ENCODE measurements at places on chromosomes 4 and X. TPM values are rescaled to one million over a fixed set of nuclear protein-coding genes. Genes with fewer than 3 reads are reported as not detected.

NSG1 gene
- total RNA-seq: 45.8 TPM

FAM53A gene
- 10.5 TPM for total RNA-seq

RTL5 gene
- total RNA-seq: 36.1 TPM

DUSP9 gene
- total RNA-seq: 4.2 TPM

TMEM156 gene
- not detected for total RNA-seq

ABCD1 gene
- total RNA-seq: 15.4 TPM

IQSEC2 gene
- 22.2 TPM for total RNA-seq

MAGEE2 gene
- total RNA-seq: not detected

CDKL2 gene
- total RNA-seq: 2.1 TPM

IL2 gene
- total RNA-seq: not detected

CFAP47 gene
- 0.34 TPM for total RNA-seq

DNA sequence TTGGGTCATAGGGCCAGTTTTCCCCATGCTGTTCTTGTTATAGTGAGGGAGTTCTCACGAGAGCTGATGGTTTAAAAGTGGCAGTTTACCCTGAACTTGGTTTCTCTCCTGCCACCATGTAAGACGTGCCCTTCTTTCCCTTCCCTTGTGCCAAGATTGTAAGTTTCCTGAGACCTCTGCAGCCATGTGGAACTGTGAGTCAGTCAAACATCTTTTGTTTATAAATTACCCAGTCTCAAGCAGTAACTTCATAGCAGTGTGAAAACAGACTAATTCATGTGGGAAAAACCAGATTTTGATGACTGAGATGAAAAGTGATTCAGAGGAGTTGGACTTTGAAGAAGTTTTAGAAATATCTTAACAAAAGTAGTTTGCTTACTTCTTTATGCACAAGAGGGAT, 101.4 kb downstream of the ARHGAP10 start:
- DNase-seq: no peak

GRCh38 chr4:153346031-153346430, 1.5 kb downstream of the MND1 start:
- no peak for DNase-seq

GRCh38 chr4:158682066-158682465, 10.0 kb downstream of the ETFDH start:
- no peak for DNase-seq

DNA sequence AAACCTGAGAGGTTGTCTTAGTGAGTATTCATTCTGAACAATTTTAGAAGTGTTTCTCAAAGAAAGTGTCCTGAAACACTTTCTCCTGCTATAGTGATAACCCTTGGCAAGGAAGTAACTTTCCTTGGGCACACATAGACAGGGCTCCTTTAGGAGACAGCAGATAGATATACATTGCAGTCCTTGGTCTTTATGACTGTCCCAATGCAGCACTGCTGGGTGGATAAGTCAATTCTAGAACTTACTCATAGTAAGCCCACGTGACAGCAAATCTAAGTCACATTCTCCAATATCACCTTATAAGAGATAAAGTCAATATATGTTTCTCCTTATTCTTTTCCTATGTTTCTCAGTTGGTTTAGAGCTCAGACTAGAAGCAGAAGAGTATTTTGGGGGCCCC, 46.7 kb downstream of the GPRASP3 start:
- no peak for DNase-seq

DNA sequence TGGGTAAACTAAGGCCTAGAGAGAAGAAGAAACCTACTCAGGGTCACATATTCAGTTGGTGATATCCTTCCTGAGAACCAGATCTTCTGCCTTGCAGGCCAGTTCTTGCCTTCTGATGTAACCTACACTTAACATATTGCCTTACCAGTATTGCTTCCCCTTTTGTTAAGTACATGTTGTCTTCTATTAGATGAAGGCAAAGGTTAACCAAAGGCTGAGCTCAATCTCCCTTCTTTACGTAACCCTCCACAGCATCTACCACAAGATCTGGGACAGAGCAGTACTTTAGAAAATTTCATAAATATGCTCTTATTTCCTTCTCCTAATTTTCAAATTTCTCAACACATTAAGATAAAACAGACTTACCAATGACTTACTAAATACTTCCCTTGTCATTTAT, 474.4 kb downstream of the SH2D1A start:
- DNase-seq: no peak

- DNase-seq: no peak
Measured at GRCh38 chrX:45063319-45064095, 137.2 kb downstream of the DIPK2B start.

- no peak for DNase-seq
Measured at GRCh38 chr4:70855464-70855863, 15.8 kb upstream of the GRSF1 start.

- DNase-seq: no peak
Measured at GRCh38 chr4:147453561-147454141, 27.2 kb upstream of the EDNRA start.

DNA sequence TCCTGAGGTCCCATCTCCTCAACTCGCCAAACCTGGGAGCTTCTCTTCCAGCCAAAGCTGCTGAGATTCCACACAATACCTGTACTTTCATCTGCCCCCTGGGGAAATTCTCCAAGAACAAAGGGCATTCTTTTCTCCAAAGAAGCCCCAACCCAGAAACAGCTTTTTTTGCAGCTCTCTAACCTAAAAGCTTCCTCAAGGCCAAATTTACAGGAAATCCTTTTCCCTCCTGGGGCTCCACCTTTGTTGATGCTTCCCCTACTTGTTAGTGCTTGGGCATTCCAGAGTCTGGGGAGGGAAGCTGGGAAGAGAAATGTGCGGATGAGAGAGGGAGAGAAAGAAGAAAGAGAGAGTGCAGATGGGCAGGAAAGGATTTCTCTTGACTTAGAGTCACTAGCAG, 24.3 kb downstream of the ZBTB33 start:
- no peak for DNase-seq

DNA sequence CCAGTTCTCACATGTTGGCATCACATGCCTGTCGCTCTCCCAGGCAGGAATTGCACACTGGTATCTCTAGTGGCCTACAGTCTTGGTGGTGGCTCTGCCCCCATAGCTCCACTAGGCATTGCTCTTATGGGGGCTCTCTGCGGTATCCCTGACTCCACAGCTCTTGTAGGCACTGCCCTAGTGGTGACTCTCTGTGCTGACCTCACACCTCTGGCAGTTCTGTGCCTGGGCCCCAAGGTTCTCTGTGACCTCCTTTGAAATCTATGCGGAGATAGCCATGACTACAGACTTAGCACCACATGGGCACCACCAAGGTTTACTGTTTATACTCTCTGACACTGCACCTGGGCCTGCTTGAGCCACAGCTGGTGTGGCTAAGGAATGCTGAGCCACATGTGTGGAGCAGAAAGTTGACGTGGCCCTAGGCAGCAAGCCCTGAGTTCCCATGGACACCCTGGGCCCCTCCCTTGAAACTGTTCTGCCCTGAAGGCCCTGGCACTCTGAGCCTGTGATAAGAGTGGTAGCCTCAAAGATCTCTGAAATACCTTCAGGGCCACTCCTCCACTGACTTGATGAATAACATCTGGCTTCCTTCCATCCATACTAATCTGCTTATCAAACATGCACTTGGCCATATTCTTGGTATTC, 8.0 kb downstream of the SLC9B1 start:
- DNase-seq: no peak

- DNase-seq: no peak
Measured at GRCh38 chrX:131366407-131366806, 77.3 kb upstream of the IGSF1 start.

DNA sequence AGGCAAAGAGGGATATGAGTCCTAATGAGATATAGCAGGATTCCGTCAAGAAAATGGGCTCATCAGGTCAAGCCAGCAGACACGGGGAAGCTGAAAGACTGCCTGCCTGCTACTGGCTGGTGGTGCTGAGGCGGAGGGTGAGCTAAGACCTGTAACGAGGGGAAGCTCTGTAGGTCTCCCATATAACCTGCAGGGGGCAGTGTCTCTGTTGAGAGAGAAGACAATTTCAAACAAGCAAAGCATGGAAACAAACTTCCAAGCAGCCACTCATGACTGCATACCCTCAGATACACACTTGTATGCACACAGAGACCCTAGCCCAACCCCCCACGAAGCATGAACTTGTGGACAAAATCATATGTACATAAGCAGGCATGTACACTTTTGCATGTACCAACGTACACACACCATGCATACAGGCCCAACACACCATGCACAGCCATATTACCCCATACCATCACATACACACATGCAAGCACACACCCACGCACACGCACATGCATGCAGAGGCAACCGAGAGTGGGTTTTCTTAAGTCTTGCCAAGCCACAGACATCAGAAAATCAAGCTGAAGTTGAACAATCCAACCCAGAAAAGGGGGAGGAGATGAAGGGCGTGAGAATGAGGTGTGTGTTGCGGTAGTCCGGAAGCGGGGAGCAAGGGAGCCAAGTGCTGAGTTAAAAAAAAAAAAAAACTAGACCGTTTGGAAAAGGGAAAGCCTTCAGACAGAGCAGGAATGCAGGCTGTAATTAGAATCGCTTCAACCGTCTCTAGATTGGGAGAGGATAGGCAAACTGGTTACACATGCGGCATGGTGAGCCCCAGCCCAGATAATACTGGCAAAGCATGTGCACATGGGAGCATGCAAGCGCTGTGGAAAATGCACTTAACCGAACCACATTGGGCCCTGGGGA, 71.0 kb downstream of the PJA1 start:
- no peak for DNase-seq

- DNase-seq: no peak
Measured at GRCh38 chr4:64330143-64330542, 79.1 kb downstream of the TECRL start.

DNA sequence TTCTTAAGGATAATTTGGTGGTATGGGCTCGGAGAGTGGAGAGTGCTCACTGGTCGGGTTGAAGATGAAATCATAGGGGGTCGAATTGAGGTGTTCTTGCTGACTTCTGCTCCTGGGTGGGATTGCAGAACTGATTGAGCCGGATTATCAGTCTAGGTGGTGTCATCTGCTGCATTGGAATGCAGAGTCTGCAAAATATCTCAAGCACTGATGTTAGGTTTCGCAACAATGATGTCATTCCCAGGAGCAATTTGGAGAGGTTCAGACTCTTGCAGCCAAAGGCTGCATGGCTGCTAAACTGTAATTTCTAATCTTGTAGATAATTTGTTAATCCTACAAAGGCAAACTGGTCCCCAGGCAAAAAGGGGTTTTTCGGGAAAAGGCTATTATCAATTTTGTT, 67.7 kb downstream of the RHOH start:
- no peak for DNase-seq

- no peak for DNase-seq
Measured at GRCh38 chr4:130689181-130689580, 1593.2 kb downstream of the C4orf33 start.

GRCh38 chrX:72114807-72115206, 16.9 kb downstream of the RTL5 start:
- DNase-seq: no peak

- DNase-seq: no peak
Measured at GRCh38 chr4:7253837-7254236, 61.5 kb downstream of the SORCS2 start.

DNA sequence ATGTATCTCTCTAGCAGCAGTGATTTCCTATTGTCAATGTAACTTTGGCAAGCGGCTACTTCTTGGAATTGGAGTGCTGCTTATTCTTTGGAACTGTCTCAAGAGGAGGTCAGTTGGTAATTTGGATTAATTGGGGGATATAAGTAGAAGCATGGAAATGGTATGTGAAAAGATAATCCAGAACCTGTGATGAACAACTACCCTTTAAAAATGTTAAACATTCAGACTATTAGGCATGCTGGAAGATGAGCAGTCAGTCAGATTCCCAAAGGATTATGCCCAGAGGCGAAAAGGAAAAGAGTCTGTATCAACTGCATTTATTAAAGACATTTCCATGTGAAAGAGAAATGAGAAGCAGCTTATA, 62.5 kb downstream of the SEC24D start:
- no peak for DNase-seq

GRCh38 chr4:127586922-127587571, 45.7 kb upstream of the INTU start:
- DNase-seq: no peak

GRCh38 chrX:144791298-144791697, 456.0 kb upstream of the SPANXN1 start:
- DNase-seq: no peak

DNA sequence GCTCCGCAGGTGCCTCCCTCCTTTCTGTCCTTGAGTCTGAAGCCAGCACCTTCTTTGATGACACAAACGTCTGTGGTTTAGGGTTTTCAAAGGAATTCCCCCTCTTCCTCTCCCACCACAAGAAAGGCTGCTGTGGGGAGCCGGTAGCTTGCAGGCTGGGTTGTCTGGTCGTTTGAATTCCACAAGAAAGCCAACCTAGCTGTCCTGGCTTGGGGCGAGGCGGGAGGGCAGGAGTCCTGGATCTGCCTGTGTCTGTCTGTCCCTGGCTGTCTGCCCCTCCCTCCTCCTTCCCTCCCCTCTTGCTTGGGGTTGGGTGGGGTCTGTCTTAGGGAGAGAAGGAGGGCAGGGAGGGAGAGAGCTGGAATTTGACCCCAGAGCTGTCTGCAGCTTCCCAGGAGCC, 56.3 kb downstream of the SHROOM2 start:
- DNase-seq: no peak

- DNase-seq: no peak
Measured at GRCh38 chrX:30779453-30780030, 109.5 kb downstream of the TAB3 start.

DNA sequence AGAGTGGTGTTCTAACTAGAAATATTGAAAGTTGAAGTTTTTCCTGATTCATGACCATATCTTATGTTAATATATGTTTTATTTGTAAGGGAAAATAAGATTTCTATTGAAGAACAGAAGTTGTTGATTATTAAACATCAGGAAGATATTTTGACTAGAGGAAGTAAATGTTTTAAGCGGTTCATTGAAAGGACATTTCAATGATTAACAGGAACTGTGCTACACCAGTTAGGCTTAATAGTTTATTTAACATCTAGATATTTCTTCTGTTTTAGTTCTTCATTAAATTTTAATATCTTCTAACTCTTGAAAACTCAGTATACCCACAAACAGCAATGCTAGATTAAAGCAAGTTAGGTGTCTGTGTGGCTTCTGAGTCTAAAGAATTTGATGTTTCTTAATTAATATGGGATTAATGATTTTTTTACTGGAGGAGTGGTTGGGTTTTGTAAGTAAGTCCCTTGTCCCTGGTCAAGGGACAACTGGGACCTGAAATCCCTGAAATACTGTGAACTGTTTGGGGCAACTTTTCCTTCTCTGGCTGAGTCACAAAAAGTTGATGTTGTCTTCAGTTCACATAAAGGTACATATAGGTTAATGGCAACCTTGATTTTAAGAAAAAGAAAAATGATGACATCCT, 42.9 kb upstream of the CYP4V2 start:
- no peak for DNase-seq
